ENCODE measurements at places on chromosomes 7 and 10.
A peak's percentile ranks its signal among the peaks of the same experiment; 100 is the strongest.

DNA sequence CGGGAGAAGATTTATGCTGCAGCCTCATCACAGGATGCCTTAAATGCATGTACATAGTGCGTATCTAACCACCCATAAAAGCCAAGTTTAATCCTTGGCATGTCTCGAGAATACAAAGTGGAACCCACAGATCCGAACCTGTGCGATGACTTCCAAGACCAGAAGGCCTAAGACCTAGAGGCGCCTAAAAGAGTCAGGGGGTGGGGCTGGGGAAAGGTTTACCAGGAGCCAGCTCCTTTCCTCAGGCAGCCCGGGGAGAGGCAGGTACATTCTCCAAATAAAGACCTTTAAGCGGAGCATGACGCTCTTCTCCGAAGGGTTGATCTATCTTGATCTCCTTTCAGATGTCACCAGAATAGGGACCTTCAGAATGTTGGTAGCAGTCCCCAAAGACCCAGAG lies 9.7 kb downstream of the SP8 start:
- no peak for DNase-seq

- DNase-seq: no peak
Observed at GRCh38 chr10:86506062-86506461, 15.5 kb downstream of the WAPL start.

GRCh38 chr10:93580828-93581227 lies 14.4 kb downstream of the FFAR4 start:
- DNase-seq: no peak

DNA sequence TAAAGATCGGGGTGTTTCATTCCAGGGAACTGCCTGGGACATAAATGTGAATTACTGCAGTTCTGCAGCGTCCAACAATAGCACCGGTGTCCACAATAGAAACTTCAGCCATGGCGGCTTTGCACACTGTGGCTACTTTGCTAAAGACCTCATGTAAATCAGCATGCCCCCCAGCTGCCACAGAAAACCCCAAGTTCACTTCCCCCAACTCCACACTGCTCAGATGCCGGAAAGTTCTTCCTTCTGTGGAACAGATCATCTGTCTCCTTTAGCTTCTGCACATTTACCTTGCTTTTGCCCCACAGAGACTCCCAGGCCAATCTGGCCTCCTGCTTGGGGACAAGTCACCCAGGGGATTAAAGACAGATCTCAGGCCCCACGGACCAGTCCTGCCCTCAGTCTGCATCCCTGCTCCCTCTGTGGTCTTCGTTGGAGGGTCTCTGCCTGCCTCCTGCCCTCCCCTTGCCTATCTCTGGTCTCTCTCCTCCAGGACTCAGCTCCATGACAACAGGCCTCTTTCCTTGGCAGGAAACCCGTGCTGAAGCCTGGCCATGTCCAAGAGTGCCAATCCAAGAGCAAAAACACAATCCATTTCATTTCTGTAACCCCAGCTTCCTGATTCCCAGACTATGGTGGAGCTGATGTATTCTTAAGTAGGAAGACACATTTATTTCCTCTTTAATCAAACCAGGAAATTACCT lies 403.2 kb downstream of the RPS24 start:
- no peak for DNase-seq

DNA sequence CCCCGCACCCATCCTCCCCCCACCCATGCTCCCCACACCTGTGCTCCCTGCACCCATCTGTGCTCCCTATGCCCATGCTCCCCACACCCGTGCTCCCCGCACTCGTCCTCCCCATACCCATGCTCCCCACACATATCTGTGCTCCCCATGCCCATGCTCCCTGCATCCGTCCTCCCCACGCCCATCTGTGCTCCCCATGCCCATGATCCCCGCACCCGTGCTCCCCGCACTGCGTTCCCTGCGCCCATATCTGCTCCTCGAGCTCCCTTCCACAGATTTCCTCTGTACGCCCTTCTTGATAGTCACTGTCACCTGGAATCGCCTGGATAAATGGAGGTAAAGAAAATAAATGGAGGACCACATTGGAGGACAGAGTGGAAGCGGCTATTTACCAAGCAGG lies 9.9 kb downstream of the DIP2C start:
- DNase-seq: no peak

GRCh38 chr7:109009636-109010035 lies 440.0 kb downstream of the DNAJB9 start:
- DNase-seq: no peak

DNA sequence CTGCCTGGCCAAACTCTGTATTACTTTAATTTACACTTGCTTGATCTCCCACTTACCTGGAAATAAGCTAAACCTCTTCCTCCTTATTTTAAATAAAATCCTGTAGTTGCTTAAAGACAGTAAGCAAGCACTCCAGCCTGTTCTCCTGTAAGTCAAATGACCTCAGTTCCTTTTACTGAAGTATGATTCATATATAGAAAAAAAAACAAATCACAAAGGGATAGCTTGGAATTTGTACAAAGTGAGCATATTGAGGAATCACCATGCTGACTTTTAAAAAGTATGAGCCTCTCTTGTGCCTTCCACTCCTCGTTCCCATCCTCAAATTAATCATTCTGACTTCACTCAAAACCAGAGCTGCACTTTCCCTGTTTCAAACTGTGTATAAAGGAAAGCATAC lies 52.0 kb downstream of the C10orf90 start:
- DNase-seq: no peak

DNA sequence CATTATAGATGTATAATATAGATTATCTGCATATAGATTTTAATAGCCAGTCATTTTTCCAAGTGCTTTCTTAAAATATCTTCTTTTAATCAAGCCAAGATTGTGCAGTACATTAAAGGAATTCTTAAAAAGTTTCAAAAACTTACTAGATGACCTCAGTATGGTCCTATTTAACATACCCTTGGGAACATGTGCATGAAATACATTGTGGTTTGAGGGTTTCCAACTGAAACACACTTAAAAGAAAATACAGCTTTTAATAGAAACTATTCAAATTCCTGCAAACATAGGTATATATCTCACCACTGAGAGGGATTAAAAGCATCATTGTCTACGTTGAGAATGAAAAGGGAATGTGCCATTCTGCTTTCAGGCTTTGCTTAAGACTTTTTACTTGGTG lies 364.9 kb downstream of the SUGCT start:
- no peak for DNase-seq

DNA sequence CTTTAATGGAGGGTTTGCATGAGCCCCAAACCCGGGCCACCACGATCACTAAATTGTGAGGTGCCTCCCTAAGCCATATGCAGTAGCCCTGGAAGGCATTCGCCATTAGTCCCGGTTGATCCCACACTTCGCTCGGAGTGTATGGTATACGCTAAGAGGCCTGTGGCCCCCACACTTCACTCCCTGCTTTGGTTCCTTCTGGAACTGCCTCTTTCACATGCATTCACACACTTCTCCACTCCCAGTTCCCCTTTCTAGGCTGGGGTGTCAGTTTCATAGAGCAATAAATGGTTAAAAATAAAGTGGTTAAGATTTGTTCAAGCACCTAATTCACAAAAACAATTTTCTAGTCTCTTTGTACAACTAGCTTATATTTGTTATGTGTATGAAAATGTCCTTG lies 212.1 kb upstream of the KCND2 start:
- DNase-seq: no peak

DNA sequence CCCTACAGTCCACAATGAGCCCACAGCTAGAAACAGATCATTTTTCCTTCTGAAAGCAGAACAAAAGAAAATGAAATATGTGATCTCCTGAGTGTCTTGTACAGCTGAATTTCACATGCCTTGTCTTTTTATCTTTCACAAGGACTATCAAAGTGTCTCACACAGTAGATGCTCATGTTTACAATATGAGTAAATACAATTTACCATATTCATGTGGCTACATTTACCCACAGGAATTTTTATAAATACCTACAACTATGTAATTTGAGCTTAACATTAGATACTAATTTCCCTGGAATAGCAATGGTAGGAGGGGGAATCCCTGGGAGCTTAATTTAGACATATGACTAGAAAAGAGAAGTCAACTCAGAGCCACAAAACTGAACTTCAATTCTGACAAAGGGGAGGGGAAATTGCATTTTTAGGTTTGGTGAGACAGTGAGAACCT lies 186.2 kb downstream of the MACC1 start:
- DNase-seq: no peak

DNA sequence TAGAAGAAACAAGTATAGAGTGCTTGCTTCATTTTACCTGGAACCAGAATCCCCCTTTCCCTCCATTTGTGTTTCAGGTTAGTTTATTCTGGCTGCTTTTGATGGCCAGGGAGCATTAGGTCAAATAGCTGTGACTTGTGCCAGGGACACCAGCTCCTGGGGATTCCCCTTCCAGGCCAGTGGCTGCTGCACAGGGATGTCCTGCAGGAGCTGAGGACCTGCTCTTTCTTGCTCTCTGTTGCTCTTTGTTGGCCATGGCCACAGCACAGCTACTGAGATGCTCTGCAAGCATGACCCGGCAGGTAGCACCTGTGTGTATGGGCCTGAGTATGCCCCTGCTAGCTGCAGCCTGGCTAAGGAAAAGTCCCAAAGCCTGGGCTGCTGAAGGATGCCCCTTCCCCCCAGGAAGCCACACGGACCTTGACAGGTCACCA lies 208.9 kb downstream of the EBF3 start:
- DNase-seq: peak; percentile 3

DNA sequence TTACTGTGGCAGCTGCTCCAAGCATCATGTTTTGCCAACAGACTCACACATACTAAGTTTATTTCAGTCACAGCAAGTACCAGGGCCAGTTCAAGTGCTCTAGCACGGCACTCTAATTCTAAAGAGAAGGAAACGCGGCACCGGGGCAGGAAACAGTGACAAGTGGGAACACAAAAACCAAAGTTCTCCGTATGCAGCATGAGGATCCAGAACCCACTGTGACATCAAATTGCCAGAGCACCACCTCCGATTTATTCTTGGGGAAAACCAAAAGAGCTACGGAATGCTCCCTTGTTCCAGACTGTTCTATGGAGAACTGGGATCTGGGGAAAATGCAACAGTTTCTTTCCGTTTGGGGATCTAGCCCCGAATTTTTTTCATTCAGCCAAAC lies 448 bp upstream of the PTER start:
- peak; percentile 37 for DNase-seq

- no peak for DNase-seq
Observed at GRCh38 chr10:65033957-65034356, 1512.8 kb downstream of the REEP3 start.

DNA sequence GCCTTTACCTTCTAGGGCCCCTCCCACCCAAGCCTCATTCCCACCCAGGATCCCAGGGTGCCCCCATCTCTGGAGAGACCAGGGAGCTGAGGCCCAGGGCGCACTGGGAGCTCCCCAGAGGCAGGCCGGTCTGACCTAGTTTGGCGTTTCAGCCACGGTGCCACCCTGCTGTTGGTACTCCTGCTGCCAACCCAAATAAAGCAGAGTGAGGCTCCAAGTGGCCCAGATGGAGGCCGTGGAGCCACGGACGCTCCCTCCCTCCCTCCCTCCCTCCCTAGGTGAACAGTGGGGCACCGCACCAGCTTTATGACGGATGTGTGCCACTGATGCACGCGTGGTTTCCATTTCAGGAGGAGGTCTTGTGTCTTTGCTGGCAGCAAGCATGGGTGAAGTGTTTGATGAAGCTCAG lies 1.8 kb downstream of the INPP5A start:
- DNase-seq: peak; percentile 54

DNA sequence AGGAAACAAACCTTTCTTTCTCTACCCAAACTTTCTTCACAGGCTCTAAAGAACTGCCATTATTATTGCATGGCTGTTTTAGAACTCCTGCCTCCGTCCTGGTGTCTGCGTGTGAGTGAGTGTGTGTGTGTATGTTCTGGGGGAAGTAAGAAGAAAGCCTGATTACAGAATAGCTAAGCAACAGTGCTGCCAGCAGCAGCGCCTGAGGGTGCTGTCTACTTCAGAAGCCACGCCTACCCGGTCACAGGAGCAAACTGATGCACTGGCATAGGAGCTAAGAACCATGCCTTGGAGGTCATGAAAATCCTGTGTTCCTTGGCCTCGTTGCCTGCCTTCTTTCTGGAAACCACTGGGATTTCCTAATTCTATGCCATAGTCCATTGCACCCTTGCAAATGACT lies 25.2 kb downstream of the LIPK start:
- no peak for DNase-seq

Measured in activated CD4-positive, alpha-beta T cell treated with anti-CD3 and anti-CD28 coated beads, Interleukin-2, amount 10 ng/mL, durations not matched to agents 7 days and 5 days (primary cell).